ENCODE measurements at places on chromosomes 5 and 9. TPM values are rescaled to one million over a fixed set of nuclear protein-coding genes. Genes with fewer than 3 reads are reported as not detected.
A peak's percentile ranks its signal among the peaks of the same experiment; 100 is the strongest.

PNPLA7 gene
- total RNA-seq = 0.44 TPM

GRCh38 chr9:77374266-77374665 lies 196.9 kb downstream of the VPS13A start:
- peak; percentile 12 for DNase-seq

DAB2IP gene
- total RNA-seq = 16.3 TPM

DNA sequence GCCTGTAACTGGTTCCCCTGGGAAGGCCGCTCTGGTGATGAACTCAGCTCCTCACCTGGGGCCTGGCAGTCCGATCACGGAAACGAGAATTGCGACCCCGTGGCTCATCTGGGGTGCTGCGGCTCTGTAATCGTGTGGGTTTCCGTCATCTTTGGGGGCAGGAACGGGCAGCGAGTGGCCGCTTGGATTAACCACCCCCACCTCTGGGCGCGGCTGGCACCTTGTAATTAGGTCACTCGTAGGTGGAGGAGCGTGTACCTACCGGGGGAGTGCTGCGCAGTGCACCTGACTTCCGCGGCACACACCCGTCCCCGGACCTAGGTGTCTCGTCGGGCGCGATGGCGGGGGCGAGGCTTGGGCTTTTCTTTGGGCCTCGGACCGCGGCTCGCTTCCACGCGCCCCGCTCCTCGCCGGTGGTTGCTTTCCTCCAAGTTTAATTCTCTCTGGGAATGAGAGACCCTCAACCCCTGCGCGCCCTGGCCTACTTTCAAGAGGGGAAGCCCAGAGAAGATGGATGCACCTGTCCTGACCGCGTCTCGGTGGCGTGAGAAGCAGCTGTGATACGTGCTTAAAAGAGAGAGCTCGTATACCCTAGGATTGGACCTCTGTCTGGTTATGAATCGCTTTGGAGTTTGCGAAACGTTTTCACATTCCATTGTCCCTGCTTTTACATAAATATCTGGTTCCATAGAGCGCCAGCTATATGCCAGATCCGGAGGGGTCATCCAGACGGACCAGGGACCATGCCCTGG lies 744 bp upstream of the PPP2CA start:
- DNase-seq = peak; percentile 29

ZER1 gene
- total RNA-seq = 12.7 TPM

SMIM32 gene
- not detected for total RNA-seq

LHFPL2 gene
- total RNA-seq = 24.4 TPM

- DNase-seq = peak; percentile 61
These were observed 18.0 kb downstream of the MTRR start for GRCh38 chr5:7886849-7887475.

RIMOC1 gene
- total RNA-seq = 10.7 TPM

BNC2 gene
- total RNA-seq = 6.5 TPM

KIF4B gene
- total RNA-seq = 0.40 TPM

DNA sequence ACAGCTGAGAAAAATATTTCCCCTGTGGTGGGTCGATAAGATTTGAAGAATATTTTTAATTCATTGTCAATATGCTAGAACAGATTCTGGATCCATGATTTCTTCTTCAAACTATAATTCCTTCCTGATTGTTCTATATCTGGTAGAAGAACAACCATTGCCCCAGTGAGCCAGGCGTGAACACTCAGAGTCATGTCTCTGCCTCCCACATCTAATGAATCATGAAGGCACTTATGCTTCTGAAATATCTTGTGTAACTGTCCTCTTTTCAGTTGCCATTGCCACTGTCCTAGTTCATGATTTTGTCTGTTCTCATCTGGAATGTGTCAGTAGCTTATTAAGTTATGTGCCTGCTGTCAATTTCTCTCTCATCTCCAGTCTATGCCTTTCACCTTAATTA lies 40.0 kb downstream of the GABRG2 start:
- no peak for DNase-seq

GRCh38 chr5:74098941-74099340 lies 472.9 kb downstream of the ARHGEF28 start:
- no peak for DNase-seq
